H1 (cell line): ENCODE measurements at places on chromosomes 13 and 19.

DNA sequence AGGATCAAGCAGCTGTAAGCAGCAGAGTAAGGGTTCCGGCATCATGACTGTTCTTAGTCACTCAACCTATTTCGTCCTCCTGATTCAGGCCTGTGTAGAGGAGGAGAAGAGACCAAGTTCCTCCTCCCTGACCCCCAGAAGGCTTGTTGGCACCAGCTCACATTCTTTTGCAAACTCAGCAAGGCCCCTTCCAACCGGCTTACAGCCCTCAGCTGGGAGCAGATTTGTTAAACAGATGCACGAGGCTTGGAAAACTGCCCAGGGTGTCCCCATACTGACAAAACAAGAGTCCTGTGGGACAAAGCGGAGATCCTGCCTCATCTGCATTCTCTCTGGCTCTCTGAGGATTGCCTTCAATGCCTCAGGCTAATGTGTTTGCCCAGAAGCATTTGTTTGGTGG lies 113.2 kb upstream of the SOX21 start:
- peak; percentile 86 for DNase-seq

- DNase-seq, result no peak
Measured at GRCh38 chr19:50492303-50493052, 15.8 kb upstream of the GARIN5A start.

DNA sequence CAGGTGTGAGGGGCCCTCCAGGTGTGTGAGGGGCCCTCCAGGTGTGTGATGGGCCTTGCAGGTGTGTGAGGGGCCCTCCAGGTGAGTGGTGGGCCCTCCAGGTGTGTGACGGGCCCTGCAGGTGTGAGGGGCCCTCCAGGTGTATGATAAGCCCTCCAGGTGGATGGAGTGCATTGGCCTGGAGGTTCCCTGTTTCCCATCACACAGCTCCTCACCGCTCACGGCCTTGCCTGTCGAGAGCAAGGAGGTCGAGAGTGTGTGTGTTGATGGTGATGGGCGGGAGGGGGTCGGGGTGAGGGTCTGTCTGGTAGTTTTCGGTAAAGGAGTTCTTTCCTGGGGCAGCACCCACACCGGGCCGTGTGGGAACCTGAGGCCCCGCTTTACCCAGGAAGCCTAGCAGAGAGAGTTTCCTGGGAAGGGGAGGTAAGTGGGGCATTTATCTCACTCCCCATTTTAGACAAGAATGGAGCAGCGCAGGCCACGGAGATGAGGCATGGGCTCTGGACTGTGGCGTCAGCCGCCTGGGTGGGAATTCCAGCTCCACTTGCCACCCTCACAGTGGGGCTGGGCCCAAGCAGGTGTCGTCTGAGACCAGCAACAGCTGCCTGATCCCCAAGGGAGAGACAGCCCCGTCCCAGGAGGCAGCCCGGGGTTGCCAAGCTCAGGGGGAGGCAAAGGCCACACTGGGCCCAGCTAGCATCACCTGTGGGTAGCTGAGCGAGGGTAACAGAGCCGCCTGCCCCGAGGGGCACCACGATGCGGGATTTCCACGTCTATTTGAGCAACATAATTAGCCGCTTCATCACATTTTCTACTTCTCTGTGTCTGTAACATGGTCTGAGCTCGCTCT lies 10.9 kb upstream of the GAS6 start:
- DNase-seq, result no peak

DNA sequence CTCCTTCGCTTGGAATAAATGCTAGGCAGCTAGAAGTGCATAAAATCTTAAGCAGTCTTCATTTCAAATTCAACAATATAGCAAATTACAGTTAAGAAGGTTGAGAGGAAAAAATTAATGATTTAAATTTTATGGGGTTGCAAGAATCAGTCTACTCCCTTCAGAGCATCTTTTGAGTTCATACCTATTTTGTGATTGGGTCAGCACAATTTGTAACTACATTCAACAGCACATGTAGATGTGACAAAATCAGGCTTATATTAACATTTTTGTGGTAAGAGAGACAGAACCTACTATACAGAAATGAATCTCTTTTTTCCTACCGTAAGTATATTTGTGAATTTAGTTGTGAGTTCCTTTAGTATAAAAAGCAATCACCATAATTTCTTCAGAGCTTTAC lies 520.6 kb upstream of the HTR2A start:
- no peak for DNase-seq

DNA sequence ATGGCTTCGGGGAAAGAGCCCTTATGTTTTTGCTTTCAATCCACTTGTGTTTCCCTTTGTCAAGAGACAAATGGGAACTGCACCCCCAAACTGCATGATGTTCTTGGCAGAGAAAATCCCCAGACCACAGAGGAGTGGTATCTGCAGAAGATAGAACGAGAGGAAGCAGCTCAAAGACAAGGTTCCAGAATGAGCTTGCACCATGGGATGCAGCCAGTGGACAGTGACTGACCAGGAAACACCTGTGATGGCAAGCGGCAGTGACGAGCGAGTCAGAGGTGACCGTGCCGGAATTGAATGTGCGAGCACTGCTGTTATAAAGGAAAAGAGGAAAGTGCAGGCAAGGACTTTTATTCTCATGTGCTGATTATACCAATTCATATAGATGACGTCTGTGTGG lies 46.3 kb downstream of the IRS2 start:
- no peak for DNase-seq

GRCh38 chr19:46321653-46322052 lies 24.8 kb downstream of the HIF3A start:
- no peak for DNase-seq

- no peak for DNase-seq
Measured at GRCh38 chr19:46954502-46954992, 65.1 kb upstream of the NPAS1 start.

- DNase-seq, result no peak
Measured at GRCh38 chr19:47494729-47495128, 10.7 kb upstream of the KPTN start.

DNA sequence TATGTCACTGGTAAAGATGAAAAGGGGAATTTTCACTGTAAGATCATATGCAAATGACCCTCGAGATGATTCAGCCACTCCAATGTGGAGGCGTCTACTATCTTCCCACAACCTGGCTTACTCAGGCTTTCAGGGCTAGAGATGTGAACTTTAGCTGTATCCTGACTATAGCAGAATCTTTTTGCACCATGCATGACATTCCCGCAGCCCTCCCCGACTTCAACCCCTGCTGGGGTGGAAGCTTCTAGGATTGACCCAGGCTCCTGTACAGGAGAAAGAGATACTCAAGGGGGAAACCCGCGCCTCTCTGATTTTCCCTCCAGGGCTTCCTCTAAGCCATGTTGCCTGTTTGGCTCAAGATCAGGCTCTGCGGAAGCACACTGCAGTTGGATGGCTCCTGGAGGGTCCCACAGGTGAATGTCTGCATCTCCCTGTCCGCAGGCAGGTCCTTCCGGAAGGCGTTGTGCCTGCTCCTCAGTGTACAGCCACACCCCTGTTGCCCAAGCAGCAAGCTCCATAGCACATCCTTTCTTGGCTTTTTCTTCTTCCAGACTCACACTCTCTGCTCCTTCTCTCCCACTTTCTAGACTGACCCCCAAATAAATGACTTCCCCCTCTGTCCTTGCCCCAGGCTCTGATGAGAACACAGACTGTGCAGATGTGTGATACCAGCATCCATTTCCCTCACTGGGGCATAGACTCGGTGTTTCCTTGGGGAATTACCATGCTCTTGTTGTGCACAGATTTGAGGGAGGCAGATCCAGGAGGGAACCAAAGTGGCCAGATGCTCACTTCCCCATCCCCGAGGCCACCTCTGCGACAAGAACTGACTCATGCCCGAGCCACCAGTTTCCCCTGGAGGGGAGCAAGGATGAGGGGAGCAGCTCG lies 29.1 kb upstream of the POP4 start:
- peak; percentile 33 for DNase-seq

DNA sequence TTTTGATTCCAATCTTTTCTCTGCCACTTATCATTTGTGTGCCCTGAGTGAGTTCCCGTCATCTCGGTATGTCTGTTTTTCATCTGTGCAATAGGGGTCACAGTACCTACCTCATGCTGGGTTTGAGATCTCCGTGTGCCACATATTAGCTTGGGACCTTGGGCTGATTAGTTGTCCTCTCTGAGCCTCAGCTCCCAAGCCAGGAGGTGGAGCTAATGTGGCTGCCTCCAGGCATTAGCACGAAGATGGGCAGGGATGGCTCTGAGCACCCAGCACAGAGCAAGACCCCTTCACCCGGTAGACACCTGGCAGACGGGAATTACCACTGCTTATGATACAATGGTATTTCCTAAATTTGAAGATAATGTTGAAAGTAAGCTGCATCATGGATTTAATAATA lies 35.8 kb upstream of the XPO4 start:
- no peak for DNase-seq

DNA sequence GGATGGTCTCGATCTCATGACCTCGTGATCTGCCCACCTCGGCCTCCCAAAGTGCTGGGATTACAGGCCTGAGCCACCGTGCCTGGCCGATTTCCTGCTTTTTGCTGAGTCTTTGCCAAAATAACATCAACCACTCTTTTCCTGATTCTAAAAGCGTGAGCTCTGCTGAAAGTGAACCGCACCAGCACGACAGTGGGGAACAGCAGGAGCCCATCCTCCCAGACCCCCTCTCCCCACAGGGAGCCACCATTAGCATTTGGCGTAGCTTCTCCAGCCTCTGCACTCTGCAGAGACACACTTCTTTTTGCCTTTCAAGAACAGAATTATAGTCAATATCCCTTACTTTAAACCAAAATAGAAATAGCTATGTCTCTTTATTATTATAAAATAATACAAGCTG lies 41.3 kb downstream of the MYH14 start:
- DNase-seq, result no peak

DNA sequence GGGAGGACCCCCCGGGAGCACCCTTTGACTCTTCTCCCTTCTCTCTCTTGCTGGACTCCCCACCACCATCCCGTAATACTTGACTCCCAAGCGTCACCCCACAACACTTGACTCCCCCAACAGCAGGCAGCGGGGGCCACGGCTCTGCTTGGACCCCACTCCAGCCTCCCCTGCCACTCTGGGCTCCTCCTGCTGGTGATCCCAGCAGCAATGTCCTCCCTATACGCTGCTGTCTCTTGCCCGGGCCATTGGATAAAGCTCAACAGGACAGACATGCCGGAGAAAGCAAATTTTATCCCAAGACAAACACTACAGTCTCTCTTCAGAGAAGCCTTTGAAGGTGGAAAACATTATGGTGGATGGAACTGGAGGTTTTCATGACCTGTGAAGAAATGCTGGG lies 20.4 kb upstream of the AMER2 start:
- no peak for DNase-seq

- no peak for DNase-seq
Measured at GRCh38 chr13:30751183-30751933, 16.0 kb downstream of the ALOX5AP start.

GRCh38 chr13:50370303-50370950 lies 355.2 kb downstream of the KCNRG start:
- no peak for DNase-seq

DNA sequence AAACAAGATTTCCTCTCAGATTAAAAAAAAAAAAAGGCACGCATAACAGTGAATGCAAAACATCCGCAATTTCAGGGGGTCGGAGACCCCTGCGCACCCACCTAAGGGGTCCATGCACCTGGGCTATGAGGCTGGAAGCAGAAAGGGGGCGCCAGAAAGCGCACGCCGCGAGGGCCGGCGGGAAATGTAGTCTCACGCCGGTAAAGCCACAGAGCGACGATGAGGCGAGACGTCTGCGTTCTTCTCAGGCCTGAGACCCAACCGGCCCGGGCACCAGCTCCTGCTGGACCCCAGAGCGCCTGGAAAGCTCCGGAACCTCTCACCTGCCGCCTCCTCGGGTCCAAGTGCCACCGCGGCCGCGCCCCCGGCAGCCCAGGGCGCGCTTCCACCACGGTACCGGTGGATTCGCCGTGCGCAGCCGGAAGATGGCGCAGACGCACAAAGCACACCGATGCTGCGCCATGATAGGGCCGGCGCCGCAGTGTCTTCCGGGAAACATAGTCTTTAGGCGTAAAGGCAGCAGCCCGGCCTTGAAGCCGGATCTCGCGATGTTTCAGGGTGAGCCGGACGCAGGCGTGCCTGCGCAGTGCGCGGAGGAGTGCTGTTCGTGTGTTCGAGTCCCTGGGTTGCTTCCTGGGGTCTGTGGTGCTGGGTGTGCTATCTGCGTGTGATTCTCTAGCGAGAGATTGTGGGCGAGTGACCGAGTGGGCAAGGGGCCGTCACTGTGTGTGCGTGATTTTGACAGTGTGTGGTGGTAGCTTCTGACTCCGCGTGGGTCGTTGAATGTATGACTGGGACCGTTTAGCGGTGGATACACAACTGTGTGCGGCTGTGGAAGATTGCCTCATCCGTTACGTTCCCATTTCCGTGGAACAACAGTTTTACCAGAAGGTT lies at the start of gene ZNF582:
ZNF582 (minus strand) TSS at position 416 of the 894 bp plus-strand sequence. CDS start 1,782 bp downstream, outside the sequence.
- DNase-seq, result peak; percentile 90

DNA sequence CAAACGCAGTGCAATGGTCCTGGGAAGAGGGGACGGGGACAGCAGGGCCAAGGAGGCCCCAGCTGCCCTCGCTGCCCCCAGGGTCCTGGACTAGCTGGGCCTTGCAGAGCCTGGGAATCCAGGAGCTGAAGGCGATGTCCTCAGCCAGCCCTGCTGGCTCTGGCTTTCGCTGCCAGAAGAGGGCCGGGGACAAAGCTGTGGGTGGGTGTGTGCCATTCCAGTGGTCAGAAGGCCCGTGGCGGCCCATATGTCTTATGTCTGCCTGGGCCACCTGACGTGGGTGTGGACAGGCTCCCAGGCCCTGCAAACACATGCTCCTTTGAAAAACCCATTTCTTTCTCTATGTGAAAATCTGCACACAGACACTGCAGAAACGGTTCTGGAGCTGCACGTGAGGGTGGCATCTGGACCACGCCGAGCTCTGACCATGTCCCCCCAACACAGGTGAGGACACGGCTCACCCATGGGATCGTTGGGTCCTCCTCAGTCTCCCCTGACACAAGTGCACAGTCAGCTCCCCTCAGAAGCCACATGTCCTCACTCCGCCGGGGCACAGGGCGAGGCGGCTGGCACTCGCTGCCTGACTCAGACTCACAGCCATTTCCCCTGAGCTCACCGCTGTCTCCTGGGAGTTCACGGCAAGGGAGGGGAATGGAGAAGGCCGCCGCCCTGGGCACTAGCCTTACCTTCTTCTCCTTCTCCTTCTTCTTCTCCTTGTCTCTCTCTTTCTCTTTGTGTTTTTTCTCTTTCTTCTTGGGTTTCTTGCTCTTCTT lies 16.9 kb downstream of the IZUMO4 start:
- DNase-seq, result no peak

- DNase-seq, result no peak
Measured at GRCh38 chr13:113318956-113319355, 21.9 kb downstream of the LAMP1 start.
